ENCODE measurements at places on chromosomes 1 and 21.

DNA sequence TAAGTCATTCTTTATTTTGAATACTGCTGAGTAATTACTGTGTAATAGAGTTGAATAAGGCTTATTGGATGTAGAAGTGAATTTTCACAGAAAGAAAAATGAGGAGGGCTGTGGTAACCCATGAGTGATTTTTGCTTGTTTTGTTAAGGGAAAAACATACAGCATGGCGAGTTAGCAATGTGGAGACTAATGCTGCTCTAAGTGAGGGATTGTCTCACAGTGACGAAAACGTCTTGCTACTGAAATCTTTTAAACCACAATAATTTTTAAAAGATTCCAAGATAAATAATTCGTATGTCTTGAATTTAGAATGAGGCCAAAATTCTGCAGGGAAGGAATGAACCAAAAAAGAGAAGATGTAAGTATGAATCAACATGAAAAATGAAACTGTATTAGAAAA lies 16.2 kb upstream of the PLA2G4A start:
- DNase-seq = peak; percentile 86

- no peak for DNase-seq
Measured at GRCh38 chr1:170721621-170722020, 57.7 kb downstream of the PRRX1 start.

GRCh38 chr1:155202198-155202597 lies 5.5 kb downstream of the THBS3 start:
- no peak for DNase-seq

GRCh38 chr1:16207318-16208269 lies 4.9 kb downstream of the ARHGEF19 start:
- DNase-seq = peak; percentile 13

DNA sequence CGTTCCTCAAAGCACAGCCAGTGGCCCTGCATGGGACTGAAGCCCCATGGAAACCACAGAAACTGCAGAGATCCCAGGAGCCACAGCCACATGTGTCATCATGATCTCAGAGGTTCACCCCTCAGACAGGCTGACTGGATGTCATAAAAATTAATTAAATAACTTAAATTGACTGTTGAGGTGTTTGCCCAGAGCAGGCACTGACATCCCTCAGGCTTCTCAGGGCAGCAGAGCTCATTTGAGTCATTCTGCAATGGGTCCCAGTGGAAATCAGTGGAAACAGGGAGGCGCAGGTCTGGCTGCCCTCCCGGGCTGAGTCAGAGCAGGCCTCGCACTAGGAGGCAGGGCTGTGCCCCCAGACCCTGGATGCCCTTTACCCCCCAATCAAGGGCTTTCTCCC lies 135.1 kb downstream of the CDC7 start:
- DNase-seq = peak; percentile 87

GRCh38 chr21:29834617-29835016 lies 105.2 kb downstream of the GRIK1 start:
- no peak for DNase-seq

DNA sequence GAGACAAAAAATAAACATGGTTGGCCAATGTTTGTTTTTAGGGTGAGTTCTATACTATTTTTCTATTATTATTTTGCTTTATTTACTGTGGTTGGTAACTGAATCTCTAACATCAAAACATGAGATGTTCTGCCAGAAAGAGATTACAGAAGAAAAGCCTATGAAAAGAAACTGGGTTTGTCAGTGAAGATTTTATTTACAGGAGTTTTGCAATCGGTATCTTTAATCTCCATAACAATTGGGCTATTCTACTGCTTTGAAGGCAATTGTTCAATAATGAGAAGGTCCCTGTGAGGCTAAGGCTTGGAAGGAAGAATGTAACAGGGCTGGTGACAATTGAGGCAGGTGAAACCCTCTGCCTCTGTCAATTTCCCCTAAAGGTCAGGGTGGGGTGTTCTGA lies 155.5 kb downstream of the CLIC6 start:
- no peak for DNase-seq

DNA sequence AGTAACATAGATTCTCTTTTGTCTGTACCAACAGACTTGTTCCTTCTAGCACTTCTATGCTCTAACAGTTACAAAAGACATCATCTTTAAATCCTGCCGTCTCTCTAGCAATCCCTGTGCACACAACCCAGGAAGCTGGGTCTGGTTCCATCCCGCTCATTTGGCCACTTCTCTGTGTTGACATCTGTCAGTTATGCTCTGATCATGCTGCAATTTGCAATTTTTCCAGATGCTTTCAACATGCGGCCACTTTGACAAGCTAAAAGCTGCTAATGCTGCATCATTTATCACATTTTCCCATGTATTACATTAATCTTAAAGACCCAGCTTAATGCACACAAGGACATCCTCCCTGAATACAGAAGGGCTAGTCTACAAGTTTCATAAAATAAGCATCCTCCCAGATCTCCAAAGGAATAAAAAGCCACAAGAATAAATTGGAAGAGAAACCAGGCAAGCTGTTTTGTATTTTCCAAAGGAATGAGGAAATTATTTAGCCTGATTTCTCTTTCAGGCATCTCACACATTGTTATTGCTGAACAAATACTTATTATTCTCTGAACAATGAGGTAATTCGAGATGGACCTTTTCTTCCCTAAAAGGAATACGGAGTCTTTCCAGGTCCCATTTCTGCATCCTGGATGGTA lies 19.0 kb upstream of the LRRC52 start:
- no peak for DNase-seq

Data from fibroblast of mammary gland (primary cell).